ENCODE measurements at places on chromosomes 2 and 18.

DNA sequence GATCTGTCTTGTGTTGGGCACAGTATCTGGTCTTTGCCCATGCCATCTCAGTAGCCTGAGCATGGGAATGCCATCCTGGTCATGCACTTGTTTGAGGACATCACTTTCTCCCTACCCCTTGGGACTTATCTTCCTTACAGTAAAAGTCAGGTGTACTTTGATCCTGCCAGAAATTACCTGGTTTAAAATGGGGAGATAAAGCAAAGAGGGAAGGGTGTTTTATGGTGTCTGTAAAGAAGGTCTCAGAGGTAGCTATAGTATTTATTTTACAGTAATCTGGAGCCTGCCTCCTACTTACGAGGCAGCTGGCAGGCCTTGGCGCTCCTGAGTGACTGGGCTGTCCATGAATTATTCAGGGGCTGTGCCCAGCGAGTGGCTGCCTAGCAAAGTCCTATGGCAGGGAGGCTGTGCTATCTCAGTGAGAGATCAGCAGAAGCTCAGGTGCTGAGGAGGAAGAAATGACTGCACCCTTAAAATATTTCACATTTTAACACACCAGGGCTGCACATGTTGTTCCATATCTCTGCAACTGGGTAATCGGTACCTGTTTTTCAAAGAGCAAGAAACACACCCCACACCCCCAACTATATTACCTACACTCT, 93.9 kb downstream of the SPTBN1 start:
- H3K4me1 ChIP-seq: peaks cover 77% of the 10 kb centered on the region
- no peak overlapping the region for H3K4me3 ChIP-seq
- H3K36me3 ChIP-seq: no peaks in the 10 kb centered on the region
- H3K27ac ChIP-seq: no peak overlapping the region
- peak; percentile 42 for DNase-seq
- H3K27me3 ChIP-seq: no peaks in the 10 kb centered on the region

DNA sequence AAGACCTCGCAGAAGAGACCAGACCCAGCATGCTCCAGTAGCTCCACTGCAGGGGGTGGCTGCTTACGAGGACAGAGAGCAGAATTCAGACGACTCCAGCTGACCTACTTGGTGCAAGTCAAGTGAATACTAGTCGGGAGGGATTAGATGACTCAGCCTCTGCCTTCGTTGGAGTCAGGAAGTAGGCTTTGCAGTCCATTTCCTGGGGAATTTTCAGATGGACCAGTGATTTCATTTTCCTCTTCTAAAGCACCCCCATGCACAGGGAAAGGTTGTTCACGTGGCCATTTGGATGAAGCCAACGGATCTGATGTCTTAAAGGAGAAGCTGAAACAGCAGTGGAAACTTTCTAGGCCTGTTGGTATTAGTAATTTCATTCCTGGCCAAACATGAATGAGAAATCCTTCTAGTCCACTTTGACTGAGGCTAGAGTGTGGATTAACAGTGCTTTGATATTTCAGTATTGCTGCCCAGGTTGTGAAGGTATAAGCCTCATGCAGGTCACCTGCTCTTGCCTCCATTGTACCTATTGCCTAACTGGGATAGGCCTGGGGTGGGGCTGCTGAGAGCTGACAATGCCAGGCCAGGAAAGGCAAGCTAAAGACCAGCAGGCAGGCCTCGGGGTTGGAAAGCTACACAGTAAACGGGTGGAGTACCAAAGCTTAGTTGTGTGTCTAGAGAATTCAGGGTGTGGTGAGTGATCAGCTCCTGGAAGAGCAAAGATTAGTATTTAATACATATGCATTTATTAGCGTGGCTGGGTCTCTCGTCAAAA, 117.6 kb upstream of the FOSL2 start:
- H3K4me1 ChIP-seq: peaks cover 35% of the 10 kb centered on the region
- H3K36me3 ChIP-seq: no peaks in the 10 kb centered on the region
- no peaks in the 10 kb centered on the region for H3K27me3 ChIP-seq
- peak overlapping the region; percentile 66 for H3K27ac ChIP-seq
- peak; percentile 59 for DNase-seq

DNA sequence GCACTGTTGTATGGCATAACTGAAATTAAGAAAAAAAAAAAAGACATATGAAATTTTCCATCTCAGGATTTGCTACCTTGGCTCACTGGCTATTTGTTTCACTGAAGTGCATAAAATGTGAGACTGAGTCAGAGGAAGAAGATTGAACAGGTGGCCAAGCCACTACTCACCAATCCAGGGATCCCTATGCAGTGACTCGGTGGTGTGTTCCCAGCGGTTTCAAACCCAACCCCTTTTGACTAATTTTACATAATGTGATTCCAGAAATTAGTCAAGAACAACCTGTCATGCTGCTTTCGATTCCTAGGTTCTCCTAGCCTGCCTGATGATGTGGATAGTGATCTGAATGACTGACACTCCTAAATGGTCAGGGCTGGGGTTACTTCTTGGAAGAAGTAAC, 77.3 kb downstream of the KLHL14 start:
- no peak for DNase-seq
- no peaks in the 10 kb centered on the region for H3K27me3 ChIP-seq
- H3K4me1 ChIP-seq: no peaks in the 10 kb centered on the region
- no peaks in the 10 kb centered on the region for H3K36me3 ChIP-seq

GRCh38 chr2:217979151-217979811, 23.5 kb downstream of the TNS1 start:
- DNase-seq: no peak
- H3K27ac ChIP-seq: peak overlapping the region; percentile 82
- H3K36me3 ChIP-seq: no peaks in the 10 kb centered on the region
- H3K4me3 ChIP-seq: peak overlapping the region; percentile 63

- H3K36me3 ChIP-seq: peaks cover 18% of the 10 kb centered on the region
- DNase-seq: no peak
- no peak overlapping the region for H3K4me3 ChIP-seq
- H3K27me3 ChIP-seq: no peaks in the 10 kb centered on the region
Observed at GRCh38 chr2:74100254-74101216, 47.2 kb downstream of the BOLA3 start.

- H3K4me1 ChIP-seq: no peaks in the 10 kb centered on the region
- no peak overlapping the region for H3K4me3 ChIP-seq
- no peaks in the 10 kb centered on the region for H3K36me3 ChIP-seq
- no peak for DNase-seq
Observed at GRCh38 chr2:130884013-130884412, 47.3 kb downstream of the ARHGEF4 start.

GRCh38 chr2:3041841-3042600, 335.6 kb downstream of the EIPR1 start:
- DNase-seq: peak; percentile 58
- H3K27me3 ChIP-seq: no peaks in the 10 kb centered on the region

DNA sequence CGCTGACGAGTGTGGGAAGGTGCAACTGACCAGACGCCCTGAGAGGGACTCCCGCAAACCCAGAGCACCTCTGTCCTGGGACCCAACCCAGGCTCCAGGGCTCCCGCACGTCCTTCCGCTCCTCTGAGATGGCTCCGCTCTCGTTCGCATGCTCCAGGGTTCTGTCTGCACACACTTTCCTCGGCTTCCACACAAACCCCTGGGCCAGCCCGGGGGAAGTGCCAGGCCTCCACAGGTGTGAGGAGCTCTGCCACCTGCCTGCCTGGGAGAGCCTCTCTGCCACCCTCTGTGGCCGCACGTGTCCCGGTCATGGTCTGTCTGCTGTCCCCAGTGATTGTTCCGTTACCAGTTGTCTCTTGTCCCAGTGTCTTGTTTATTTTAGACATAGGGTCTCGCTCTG, 222.9 kb downstream of the HDAC4 start:
- no peaks in the 10 kb centered on the region for H3K4me1 ChIP-seq
- H3K4me3 ChIP-seq: no peak overlapping the region
- H3K27ac ChIP-seq: no peak overlapping the region
- DNase-seq: no peak
- peaks cover 24% of the 10 kb centered on the region for H3K36me3 ChIP-seq

- no peak overlapping the region for H3K27ac ChIP-seq
- H3K27me3 ChIP-seq: no peaks in the 10 kb centered on the region
- H3K36me3 ChIP-seq: no peaks in the 10 kb centered on the region
- H3K4me1 ChIP-seq: peaks cover 5% of the 10 kb centered on the region
Observed at GRCh38 chr18:79223431-79223830, 154.2 kb downstream of the ATP9B start.

GRCh38 chr2:18998491-18998890, 359.9 kb downstream of the OSR1 start:
- no peak for DNase-seq
- H3K27ac ChIP-seq: no peak overlapping the region
- no peak overlapping the region for H3K4me3 ChIP-seq
- H3K4me1 ChIP-seq: no peaks in the 10 kb centered on the region
- H3K36me3 ChIP-seq: no peaks in the 10 kb centered on the region

DNA sequence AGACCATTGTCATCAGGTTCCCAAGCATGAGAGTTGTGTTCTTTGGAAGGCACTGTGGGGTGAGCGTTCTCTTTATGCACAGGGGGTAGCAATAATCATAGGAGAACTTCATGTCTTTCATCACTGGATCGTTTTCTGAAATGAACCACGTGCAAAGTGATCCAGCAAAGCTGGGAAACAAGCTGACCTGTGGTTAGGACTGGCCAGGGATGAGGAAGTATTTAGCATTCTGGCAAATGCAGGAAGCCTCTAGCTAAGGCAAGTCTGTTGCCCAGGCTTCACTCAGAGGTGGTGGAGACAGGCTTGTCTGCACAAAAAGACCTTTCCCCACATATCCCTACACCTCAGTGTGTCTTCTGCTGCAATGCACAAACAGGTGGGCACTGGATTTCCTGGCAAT, 58.6 kb downstream of the MMADHC start:
- no peaks in the 10 kb centered on the region for H3K4me1 ChIP-seq
- no peak overlapping the region for H3K27ac ChIP-seq
- DNase-seq: no peak
- no peaks in the 10 kb centered on the region for H3K27me3 ChIP-seq

- H3K4me1 ChIP-seq: no peaks in the 10 kb centered on the region
- DNase-seq: no peak
- no peaks in the 10 kb centered on the region for H3K27me3 ChIP-seq
Observed at GRCh38 chr2:160315337-160315736, 115.3 kb upstream of the ITGB6 start.

- H3K4me1 ChIP-seq: no peaks in the 10 kb centered on the region
- DNase-seq: no peak
- no peak overlapping the region for H3K4me3 ChIP-seq
- no peaks in the 10 kb centered on the region for H3K27me3 ChIP-seq
- no peak overlapping the region for H3K27ac ChIP-seq
- H3K36me3 ChIP-seq: no peaks in the 10 kb centered on the region
Observed at GRCh38 chr2:26938399-26939118, 31.9 kb upstream of the MAPRE3 start.

DNA sequence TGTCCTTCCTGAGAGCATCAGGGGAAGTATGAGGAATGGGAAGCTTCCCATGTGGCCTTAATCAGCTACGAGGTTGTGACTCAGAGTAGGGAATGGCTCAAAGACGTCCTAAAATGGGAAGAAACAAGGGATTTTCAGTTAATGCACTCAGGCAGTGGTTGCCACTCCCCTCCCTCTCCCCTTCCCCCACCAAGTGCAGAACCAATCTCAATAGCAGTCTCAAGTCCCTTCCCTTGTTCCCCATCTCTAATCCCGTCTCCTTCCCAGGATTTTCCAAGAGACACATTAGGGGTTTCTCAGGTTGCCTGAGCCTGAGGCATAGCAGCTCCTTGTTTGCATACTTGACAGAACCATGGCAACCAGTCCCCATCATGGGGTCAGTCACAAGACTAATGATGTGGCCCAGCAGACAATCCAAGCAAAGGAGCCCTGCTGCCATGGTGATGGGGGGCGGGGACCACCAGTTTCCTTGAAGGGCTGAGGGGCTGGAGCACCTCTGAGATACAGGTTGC, 18.2 kb upstream of the RESP18 start:
- no peak overlapping the region for H3K27ac ChIP-seq
- no peaks in the 10 kb centered on the region for H3K27me3 ChIP-seq
- no peak for DNase-seq
- H3K36me3 ChIP-seq: no peaks in the 10 kb centered on the region

GRCh38 chr2:178484245-178485041, 4.2 kb downstream of the PLEKHA3 start:
- H3K27me3 ChIP-seq: no peaks in the 10 kb centered on the region
- H3K4me3 ChIP-seq: no peak overlapping the region
- DNase-seq: peak; percentile 69
- peaks cover 40% of the 10 kb centered on the region for H3K4me1 ChIP-seq
- H3K27ac ChIP-seq: peak overlapping the region; percentile 58

- H3K27me3 ChIP-seq: no peaks in the 10 kb centered on the region
- H3K27ac ChIP-seq: no peak overlapping the region
- no peaks in the 10 kb centered on the region for H3K4me1 ChIP-seq
- no peak overlapping the region for H3K4me3 ChIP-seq
- no peak for DNase-seq
- H3K36me3 ChIP-seq: no peaks in the 10 kb centered on the region
Observed at GRCh38 chr18:76345901-76346300, 149.1 kb downstream of the ZNF516 start.

- H3K4me3 ChIP-seq: no peak overlapping the region
- no peaks in the 10 kb centered on the region for H3K36me3 ChIP-seq
- DNase-seq: no peak
- no peaks in the 10 kb centered on the region for H3K4me1 ChIP-seq
- H3K27me3 ChIP-seq: no peaks in the 10 kb centered on the region
Observed at GRCh38 chr2:120465701-120465988, 119.7 kb downstream of the INHBB start.

DNA sequence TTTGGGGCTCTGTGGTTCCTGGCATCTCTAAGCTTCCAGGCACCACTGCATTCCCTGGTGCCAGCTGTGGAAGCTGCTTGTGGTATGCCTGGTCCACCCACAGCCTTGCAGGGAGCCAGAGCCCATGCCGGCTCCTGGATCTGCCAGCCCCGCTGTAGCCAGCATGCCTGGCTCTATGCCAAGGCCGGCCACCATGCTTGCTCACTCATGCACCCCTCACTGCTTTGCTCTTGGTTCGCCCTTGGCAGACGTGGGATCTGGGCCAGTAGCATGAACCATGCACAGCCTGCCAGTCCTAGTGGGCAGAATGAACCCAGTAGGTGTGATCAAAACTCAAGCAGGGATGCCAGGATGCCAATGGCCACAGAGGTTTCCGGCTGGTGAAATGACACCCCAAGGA, 634.2 kb upstream of the TMEFF2 start:
- DNase-seq: no peak
- no peaks in the 10 kb centered on the region for H3K27me3 ChIP-seq
- H3K36me3 ChIP-seq: no peaks in the 10 kb centered on the region
- H3K4me3 ChIP-seq: no peak overlapping the region
- no peaks in the 10 kb centered on the region for H3K4me1 ChIP-seq
- H3K27ac ChIP-seq: no peak overlapping the region

Data from right atrium auricular region (tissue), 2 donors.